Stimulated activated CD8-positive, alpha-beta memory T cell treated with anti-CD3 and anti-CD28 coated beads, Interleukin-7, amount 100 ng/mL, for 4 hours (primary cell): ENCODE measurements at places on chromosomes 2 and 18.

- DNase-seq = no peak
Observed at GRCh38 chr2:136101042-136101441, 16.9 kb downstream of the CXCR4 start.

DNA sequence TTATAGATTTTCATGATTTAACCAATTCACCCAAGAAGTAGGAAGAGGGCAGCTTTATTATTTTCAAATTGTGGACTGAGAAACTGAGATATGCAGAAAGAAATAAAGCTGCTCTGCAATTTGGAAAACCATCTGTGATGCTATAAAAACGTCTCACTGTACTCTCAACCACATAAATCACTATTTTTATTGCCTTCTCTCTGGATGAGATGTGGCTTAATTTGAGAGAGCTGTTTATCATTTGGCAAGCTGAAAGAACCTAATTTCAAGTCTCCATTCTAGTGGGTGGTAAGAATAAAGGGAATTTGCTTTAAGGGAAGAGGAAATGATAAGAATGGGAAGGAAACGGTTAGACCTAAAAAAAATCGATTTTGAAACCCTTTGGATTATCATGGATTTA lies 49.9 kb upstream of the CYP1B1 start:
- no peak for DNase-seq

DNA sequence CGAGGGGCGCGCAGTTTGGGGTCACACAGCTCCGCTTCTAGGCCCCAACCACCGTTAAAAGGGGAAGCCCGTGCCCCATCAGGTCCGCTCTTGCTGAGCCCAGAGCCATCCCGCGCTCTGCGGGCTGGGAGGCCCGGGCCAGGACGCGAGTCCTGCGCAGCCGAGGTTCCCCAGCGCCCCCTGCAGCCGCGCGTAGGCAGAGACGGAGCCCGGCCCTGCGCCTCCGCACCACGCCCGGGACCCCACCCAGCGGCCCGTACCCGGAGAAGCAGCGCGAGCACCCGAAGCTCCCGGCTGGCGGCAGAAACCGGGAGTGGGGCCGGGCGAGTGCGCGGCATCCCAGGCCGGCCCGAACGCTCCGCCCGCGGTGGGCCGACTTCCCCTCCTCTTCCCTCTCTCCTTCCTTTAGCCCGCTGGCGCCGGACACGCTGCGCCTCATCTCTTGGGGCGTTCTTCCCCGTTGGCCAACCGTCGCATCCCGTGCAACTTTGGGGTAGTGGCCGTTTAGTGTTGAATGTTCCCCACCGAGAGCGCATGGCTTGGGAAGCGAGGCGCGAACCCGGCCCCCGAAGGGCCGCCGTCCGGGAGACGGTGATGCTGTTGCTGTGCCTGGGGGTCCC lies at the start of gene ITGA4:
TSS of gene ITGA4 (plus strand) at position 266 of the 620 bp plus-strand sequence. CDS start at position 535, 269 bp downstream.
- peak; percentile 68 for DNase-seq

DNA sequence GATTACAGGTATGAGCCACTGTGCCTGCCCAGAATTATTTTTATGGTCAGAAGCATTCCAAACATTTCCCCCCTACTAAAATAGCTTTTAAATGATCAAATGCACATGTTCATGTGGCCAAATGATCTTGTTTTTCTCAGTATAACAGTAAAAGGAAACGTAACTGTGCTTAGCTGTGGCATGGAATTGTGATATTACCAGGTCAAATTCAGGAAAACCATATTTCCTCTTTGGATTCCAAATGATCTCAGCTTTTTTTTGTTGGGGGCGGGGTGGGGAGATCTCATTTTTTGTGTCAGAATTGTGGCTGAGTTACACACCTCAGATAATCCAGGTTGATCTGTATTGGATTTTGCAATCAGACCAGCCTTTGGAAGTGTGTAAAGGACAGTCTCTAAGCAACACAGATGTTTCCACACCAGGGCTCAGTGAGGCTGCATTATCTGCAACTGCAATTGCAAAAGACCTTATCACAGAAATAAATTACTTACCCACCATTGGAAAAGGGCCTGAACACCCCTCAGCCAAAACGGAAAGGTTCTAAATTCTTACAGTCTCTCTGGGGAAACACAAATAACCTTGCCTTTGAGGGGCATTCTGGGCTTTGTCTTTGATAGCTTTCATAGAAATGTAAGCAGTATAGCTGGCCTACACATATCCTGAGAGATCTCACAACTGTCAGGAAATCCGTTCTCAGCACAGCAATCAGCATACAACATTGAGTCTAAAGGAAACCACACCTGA lies 8.4 kb downstream of the CASP10 start:
- DNase-seq = no peak

DNA sequence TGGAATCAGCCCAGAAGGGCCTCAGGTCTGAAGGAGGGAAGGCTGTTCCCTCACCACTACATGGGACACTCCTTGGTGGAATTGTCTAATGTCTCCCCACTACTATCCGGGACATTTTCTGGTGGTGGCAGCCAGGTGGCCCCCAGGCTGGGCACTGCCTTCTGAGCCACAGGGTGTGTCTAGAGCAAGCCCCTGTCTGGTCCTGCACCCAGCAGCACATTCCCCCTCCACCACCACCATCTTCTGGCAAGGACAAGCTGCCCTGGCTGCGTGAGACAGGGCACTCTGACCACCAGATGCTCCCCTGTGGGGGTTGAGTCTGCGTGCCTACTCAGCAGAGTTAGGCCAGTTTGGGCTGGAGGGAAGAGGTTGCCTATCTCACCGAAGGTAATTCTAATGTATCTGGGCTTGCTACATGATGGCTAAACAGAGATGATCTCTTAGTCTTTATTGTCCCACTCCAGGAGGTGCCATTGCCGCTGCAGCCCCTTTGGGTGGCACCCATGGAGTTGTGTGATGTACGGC lies 106.3 kb downstream of the PLB1 start:
- no peak for DNase-seq

DNA sequence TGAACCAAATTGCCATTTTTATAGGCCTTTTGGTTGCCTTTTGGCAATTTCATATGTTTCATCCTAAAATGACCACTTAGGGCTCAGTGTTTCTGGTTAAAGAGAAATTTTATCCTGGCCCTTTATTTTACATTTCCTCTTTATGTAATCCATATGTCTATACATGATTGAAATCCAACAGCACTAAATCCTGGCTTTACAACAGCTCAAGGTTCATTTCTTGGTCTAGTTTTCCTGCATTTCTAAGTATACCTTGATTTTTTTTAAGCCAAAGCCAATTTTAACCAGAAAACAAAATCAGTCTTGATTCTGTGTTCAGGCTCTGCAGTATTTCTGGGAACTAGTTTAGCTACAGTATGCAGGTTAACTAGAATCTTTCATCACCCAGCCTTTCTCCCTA lies 11.7 kb downstream of the FZD5 start:
- no peak for DNase-seq

- no peak for DNase-seq
Observed at GRCh38 chr18:79457239-79457638, 61.5 kb downstream of the NFATC1 start.

GRCh38 chr2:199317646-199318045 lies 140.1 kb downstream of the SATB2 start:
- no peak for DNase-seq

GRCh38 chr18:23970161-23971096 lies 44.1 kb upstream of the TTC39C start:
- peak; percentile 54 for DNase-seq

- DNase-seq = no peak
Observed at GRCh38 chr2:190835303-190835930, 45.2 kb upstream of the GLS start.

- no peak for DNase-seq
Observed at GRCh38 chr2:43776324-43776723, 2.5 kb downstream of the DYNC2LI1 start.

DNA sequence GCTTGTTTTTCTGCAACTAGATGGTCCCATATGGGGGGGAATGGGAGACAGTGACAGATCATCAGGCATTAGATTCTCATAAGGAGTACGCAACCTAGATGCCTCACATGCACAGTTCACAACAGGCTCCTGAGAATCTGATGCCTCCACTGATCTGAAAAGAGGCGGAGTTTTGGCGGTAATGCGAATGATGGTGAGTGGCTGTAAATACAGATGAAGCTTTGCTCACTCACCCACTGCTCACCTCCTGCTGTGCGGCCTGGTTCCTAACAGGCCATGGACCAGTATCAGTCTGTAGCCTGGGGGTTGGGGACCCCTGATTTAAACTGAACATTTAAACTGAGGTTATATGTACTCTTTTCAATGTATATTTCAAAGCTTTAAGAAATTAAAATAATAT lies 40.7 kb downstream of the SOS1 start:
- no peak for DNase-seq

- no peak for DNase-seq
Observed at GRCh38 chr2:98839292-98839691, 96.7 kb downstream of the CRACDL start.

GRCh38 chr2:151575338-151575737 lies 158.9 kb downstream of the NEB start:
- DNase-seq = no peak
